Activated T-cell treated with anti-CD3 and anti-CD28 coated beads for 24 hours (primary cell): ENCODE measurements at places on chromosomes 1 and 21.

GRCh38 chr1:183991756-183992155 lies 45.8 kb downstream of the COLGALT2 start:
- DNase-seq: no peak

DNA sequence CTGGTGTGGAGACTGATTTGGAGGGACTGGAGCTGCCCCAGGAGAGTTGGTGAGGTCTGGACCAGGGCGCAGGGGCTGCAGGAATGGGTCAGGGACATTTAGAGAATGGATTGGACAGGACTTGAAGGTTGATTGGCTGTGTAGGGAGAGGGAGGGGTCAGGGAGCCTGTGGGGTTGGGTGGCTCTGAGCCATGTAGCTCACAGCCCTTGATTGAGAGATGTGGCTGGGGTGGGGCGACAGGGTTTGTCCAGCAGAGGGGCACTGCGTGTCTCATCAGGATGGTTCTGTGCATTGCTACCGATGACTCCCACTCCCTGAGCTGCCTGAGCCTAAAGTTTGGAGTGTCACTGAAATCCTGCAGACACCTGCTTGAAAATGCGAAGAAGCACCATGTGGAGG lies 12.1 kb downstream of the AZIN2 start:
- DNase-seq: no peak

- DNase-seq: no peak
These were observed 2.0 kb upstream of the MARCKSL1 start for GRCh38 chr1:32337855-32338636.

DNA sequence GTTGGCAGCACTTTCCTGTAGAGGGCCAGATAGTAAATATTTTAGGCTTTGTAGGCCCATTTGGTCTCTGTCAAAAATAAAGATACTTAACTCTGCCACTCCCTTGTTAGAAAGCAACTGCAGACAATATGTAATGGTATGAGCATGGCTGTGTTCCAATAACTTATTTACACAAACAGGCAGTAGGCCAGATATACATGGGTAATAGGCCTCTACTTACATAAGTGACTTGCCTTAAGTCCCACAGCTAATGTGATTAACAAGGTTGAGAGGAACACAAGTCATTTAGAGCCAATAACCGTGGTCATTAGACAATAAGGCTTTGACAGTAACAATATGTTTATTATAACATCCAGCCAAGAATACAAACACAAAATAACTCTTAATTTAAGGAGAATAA lies 17.4 kb downstream of the CCT8 start:
- no peak for DNase-seq

DNA sequence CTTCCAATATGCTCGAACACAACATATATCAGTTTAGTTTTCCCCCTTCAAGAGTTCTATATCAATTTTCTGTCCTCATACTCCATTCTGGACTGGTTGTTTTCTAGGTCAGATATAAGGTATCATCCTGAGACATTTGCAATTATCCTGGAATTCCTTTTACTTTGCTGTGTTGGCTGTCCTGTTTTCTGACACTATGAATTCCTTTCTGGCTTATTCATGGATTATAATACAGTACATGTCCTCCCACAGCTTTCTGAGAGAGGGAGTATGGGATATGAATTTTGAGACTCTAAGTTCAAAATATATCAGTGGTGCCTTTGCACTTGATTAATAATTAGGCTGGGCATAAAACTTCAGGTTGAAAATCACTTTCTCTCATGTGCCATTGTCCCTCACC lies 11.9 kb downstream of the PHTF1 start:
- no peak for DNase-seq

DNA sequence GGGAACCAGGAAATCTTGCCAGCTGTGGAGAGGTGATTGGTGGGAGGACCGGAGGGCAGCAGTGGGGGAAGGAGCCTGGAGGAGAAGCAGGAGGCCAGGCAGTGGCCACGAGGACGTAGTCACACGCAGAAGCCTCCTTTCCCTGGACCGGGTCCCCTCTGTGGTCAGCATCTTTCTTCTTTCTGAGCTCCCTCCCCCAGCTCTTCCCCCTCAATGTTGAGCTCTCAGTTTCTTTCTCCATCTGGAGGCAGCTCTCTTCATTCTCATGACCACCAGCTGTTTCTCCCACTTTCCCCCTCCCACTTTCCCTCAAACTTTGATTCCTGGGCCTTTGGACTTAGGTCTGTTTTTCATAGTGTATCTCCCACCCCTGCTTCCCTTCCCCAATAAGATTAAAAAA lies 18.3 kb downstream of the KIRREL1 start:
- no peak for DNase-seq

- DNase-seq: no peak
These were observed 18.6 kb downstream of the L1TD1 start for GRCh38 chr1:62213075-62213914.

DNA sequence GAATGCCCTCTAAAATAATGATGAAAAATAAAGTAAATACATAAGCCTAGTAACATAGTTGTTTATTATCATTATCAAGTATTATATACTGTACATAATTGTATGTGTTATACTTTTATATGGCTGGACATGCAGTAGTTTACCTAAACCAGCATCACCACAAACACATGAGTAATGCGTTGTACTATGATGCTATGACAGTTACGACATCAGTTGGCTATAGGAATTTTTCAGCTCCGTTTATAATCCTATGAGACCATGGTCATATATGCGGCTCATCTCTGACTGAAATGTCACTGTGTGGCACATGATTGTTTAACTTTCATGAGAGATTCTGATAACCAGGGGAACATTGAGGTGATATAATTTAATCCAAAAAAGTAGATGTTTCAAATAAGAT lies 352.1 kb downstream of the ST6GALNAC3 start:
- DNase-seq: no peak

GRCh38 chr1:172554915-172555314 lies 22.0 kb downstream of the SUCO start:
- no peak for DNase-seq

- no peak for DNase-seq
These were observed 255.5 kb upstream of the LRRC7 start for GRCh38 chr1:69312055-69312732.

DNA sequence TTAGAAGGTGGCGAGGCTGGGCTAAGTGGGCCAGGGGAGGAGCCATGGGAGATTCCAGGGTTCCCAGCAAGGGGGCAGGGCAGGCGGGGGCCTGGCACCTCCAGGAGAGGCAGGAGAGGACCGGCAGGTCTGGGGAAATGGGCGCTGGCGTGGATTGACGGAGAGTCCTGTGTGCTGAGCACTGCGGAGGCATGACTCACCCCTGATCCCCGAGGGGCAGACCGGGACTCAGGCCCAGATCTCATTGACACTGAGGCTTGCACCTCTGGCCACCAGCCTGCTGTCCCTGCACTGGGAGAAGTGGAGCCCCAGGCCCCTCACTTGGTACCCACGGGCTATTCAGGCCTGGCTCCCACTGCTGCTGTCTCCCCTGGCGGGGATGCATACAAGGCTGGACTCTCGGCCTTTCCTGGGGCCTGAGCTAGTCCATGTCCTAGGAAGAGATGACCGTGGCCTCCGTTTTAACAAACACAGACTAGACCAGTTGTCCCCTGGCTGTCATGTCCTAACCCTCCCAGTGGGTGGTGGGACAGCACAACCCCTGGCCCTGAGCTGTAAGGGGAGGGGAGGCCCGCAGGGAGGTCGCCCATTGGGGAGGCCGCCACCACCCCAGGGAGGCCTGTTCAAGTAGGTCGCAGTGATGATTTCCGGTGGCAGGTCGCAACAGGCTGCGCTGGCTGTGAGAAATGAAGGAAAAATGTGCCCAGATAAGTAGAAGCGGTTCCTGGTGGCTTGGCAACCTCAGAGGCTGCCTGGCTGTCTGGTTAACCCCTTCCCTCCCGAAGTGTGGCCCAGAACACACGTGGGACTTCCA lies 39.7 kb downstream of the RIPK4 start:
- no peak for DNase-seq

GRCh38 chr1:4614371-4615137 lies 39.9 kb upstream of the AJAP1 start:
- DNase-seq: no peak

- DNase-seq: no peak
These were observed 5.8 kb downstream of the ID3 start for GRCh38 chr1:23553231-23554126.

DNA sequence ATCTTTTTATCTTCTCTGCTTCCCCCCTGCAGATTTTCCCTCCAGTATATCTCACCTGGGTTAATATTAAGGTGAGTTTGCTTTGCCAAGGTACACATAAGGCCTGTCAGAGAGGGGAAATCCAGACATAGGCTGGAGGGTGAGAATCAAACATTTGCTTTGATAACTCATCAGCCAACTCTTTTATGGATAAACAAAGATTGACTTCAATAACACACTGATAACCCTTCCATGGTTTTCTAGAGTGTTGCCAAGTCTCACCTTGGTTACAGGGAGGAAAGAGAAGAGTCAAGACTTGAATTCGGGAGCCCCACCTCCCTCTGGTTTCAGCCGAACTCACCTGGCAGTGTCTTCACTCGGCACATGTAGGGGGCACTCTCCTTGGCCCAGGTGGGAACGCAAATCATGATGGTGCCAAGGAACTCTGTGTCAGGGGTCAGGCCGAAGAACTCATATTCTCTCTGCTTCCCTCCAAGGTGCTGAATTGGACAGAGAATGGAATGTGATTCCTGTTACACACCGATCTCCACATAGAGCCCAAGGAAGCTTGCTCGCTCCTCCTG lies 15.1 kb downstream of the IL22RA1 start:
- no peak for DNase-seq

- DNase-seq: no peak
These were observed 55.7 kb upstream of the UBE2U start for GRCh38 chr1:64147759-64148158.

- no peak for DNase-seq
These were observed 70.3 kb downstream of the PROX1 start for GRCh38 chr1:214058076-214058475.

DNA sequence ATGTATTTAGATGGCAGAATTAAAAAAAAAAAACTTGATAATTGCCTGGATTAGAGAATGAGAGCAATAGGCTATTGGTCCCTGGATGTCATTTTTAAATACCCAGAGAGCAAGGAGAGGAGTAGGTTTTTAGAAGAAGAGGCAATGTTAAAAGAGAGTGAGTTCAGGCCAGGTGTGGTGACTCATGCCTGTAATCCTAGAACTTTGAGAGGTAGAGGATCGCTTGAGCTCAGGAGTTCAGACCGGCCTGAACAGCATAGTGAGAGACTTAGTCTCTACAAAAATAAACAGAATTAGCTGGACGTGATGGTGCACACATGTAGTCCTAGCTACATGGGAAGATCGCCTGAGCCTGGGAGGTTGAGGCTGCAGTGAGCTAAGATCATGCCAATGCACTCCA lies 15.9 kb upstream of the MUTYH start:
- DNase-seq: no peak

- DNase-seq: no peak
These were observed 302.5 kb downstream of the RWDD3 start for GRCh38 chr1:95536501-95536900.

DNA sequence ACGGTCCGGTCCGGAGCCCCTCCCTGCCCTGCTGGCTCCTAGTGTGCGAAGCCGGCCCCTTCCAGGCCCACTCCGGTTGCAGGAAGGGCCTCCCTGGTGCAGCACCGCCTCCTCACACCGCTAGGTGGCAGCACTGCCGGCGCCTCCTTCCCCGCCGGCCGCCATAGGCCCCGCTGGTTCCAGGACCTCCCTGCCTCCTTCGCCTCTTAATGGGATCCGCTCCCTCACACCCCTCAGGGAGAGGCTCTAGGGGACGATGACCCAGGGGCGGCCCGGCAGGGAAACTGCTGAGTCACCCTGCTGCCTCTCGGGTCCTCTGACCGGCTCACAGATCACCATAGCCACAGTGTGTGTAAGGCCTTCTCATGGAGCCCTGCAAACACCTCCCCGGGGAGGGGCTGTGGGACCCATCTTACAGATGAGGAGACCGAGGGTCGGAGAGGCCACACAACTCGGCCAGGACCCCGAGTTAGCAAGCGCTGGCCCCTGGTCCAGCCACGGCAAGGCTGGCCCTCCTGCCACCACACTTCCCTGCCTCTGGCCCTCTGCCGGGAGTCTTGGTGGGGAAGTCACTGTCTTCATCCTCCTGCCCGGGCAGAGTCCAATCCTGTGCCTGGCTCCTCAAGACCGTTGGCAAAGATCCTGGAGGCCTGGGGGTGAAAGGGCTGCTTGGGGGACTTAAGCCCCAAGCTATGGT lies 1.6 kb upstream of the AJAP1 start:
- peak; percentile 45 for DNase-seq

- peak; percentile 16 for DNase-seq
These were observed 93.3 kb downstream of the PDE9A start for GRCh38 chr21:42746593-42747275.

DNA sequence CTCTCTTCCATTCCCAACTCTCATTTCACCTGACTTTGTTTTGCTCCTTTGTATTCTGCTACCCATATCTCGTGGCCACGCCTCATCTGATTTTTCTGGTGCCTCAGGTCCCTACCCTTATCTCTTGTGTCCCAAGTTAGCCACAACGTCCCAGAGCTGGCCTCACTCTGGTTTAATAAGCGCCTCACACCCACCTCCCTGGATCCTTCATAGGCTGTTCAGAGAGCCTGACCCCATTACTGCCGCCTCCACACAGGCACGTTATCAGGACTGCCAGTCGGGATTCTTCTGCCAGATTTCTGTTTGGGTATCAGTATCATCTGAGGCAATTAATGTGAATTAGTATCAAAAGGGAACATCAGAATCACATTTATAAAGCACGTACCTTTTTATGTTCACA lies 34.7 kb upstream of the TMEM125 start:
- no peak for DNase-seq

GRCh38 chr1:56578138-56578962 lies 1.0 kb downstream of the PLPP3 start:
- no peak for DNase-seq
